Anterior cingulate cortex (tissue), 58 donors: ENCODE measurements at places on chromosomes 4 and X.

DNA sequence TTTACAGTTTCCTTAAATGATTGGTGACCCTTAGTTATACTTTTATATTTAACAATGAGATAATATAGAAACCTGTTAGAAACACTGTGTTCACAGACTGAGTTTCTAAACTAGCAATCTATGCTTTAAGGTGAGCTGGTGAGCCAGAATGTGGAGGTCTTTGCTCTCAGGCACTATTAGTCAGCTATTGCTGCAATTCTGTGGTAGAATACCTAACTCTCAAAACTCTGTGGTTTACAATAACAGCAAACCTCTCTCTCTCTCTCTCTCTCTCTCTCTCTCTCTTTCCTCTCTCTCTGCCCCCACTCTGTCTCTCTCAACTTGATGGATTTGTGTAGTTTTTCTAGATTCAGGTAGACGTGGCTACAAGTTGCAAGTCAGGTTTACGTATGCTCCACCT, 17.6 kb upstream of the LCORL start:
- DNase-seq, result no peak

GRCh38 chr4:145840162-145840768, 98.4 kb downstream of the ZNF827 start:
- DNase-seq, result no peak

- DNase-seq, result no peak
These were observed 439.1 kb downstream of the PACRGL start for GRCh38 chr4:21139327-21139726.

GRCh38 chr4:54423066-54423465, 194.0 kb downstream of the PDGFRA start:
- DNase-seq, result no peak

DNA sequence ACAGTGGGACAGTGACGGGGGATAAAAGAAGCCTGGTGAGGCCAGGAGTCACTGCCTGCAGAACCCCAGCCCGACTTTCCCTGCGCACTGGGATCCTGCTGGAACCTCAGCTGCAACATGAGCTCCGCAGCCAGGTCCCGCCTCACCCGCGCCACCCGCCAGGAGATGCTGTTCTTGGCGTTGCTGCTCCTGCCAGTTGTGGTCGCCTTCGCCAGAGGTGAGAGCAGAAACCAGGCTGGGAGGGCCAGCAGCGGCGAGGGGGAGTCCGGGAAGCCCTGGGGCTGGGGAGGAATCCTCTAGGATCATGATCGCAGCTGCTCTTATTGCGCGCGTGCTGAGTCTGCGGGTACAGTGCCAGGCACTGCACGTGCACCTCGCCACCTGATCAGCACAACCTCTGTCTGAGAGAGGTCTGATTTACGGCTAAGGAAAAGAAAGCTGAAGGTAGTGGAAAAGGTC, at the start of gene PF4V1:
TSS of gene PF4V1 (plus strand) at position 51 of the 459 bp plus-strand sequence. CDS start at position 118, 67 bp downstream.
- DNase-seq, result no peak

GRCh38 chr4:161704040-161704439, 459.8 kb downstream of the FSTL5 start:
- no peak for DNase-seq

DNA sequence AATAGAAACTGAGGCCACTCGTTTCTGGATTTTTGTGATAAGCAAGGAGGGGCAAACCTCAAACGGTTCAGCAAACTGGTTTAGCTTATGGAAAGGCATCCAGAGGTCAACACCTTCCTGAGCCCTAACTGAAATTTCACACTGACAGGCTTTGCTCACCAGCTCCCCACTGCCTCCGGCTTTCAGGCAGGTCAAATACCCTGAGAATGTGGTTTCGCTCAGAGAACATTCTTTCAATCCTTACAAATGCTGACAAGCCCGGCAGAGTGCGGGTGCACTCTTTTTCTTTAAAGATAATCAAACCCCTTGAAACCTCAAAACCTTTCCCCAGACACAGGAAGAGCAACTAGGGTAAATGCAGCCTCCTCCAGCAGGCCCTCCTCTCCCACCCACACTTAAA, 41.5 kb downstream of the CD40LG start:
- no peak for DNase-seq

DNA sequence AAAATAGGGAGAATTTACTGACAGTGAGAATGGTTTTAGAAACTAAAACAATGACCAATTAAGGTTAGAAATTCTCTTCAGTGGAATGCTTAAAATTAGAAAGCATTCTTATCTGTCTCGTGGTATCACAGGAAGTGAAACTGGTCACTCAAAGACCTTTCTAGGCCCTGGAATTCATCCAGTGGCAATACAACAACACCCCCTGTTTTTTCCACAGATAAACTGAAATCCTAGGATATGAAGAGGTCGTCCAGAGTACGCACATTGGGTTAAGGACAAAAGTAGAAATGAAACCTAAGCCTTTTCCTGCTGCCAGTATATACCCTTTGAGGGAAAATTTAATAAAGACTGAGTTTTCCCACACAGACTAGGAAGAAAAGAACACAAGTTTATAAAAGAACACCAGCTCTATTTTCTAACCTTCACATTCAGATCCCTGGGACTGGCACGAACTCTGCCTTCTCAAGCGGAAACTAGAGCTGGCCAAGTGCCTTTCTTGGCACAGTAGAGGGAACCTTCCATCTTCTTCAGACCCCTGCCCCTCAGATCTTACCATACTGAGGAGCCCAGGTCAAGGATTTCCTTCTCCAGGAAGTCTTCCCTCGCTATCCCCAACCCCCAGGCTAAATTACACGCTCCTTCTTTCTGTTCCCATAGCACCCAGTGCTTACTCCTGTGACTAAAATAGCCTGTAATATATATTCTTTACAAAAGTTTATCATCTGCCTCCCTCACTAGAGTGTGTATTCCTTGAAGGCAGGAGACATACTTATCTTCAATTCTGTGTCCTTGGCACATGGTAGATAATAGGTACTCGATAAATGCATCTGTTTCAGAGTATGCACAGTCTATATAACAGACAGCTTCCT, 16.9 kb downstream of the LHFPL1 start:
- DNase-seq, result no peak

DNA sequence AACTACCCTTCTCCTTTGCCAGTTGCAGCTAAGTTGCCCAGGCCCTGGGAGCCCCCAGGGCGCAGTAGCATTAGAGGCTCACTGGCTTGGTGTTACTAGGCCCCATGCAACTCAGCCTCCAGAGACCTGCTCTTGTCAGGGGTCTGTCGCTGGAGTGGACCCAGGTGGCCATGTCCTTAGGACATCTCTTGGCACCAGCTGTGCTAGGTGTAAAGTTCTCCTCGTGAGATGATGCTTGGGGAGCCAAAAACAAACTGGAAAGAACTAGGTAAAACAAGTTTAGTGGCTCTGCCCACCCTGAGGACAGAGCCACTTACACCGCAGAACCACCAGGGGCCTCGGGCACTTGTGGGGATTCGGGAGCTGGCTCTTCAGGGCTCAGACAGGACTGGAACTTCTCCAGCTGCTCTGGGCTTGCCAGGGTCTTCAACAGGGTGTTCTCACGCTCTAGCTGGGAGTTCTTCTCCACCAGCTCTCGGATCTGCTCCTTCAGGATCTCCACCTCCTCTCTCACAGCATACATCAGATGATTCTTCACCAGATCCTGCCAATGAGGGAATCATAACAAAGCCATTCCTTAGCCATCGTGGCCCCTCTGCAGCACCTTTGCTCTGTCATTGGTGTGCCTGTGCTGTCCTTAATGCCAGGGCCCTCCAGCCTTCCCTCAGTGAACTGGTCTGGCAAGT, 61.2 kb downstream of the TSC22D3 start:
- DNase-seq, result no peak

DNA sequence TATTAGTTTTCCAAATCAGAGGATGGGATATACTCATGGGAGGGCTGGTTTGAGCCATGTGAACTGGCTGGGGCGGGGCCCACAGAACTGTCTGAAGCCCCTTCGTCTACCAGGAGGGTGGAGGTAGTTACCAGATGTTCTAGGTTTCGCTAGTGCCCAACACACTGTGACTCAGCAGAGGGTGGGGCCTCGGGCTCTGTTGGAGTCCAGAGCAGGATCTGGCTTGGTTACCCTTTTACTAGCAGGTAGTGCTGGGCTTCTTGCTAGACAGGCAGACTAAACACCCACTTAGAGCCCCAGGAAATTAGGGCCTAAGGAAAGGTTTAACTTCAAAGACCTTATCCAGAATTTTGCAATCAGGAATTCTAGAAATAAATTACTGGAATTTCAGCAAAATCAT, 56.2 kb upstream of the CHRDL1 start:
- no peak for DNase-seq

- DNase-seq, result no peak
These were observed 602.8 kb upstream of the EPHA5 start for GRCh38 chr4:66273110-66273509.

GRCh38 chr4:15495621-15496020, 25.9 kb downstream of the CC2D2A start:
- DNase-seq, result no peak

DNA sequence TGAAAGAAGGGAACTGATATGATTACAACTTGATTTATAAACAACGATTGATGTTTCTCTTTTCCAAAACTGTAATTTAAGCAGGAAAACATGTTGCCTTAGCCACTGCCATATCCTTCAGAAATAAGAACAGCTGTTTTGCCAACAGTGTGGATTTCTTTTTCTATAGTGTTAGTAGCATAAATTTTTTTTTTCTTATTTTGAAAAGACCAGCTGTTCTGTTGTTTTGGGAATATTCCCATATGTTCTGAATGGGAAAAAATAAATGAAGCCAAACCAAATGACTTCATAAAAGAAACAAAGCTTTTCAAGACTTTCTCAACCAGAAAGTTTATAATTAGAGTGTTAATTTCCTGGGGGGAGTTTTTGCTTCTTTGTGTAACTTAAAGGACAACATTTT, 83.9 kb upstream of the ARHGAP24 start:
- no peak for DNase-seq

- no peak for DNase-seq
These were observed 54.3 kb upstream of the CAMK2D start for GRCh38 chr4:113815826-113816225.

DNA sequence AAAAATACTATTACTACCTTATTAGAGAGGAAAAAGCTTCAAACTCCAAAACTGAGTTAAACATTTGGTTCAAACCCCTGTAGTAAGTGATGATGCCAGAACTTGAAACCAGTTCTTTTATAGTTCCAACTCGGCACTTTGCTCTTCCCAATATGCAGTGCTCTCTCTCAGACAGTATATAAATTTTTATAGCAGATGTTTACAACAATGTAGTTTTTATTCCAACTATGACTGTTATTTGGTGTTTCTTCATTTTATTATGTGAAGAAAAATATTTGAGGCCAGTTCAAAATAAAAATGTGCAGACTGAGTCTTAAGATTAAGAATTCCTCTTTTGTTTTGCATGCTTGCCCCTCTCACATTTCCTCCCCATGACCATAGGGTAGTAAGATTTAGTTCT, 2.9 kb upstream of the PPP4R3C start:
- DNase-seq, result no peak

DNA sequence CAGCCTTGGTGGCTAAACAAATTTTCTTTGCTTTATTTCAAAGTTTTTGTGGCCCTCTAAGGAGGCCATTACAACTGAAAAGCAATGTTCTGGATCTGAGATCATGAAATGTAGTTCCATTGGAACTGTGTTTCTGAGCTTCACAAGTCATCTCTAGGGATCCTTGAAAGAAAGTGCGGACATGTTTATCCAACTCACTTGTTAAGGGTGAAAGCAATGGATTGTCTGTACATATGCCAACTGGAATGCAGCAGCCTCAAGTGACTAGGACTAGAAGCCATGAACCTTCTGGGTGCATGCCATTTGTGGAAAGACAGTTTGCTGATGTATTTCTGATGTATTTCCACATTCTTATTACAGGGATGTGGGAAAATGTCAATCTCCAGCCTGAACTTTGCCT, 36.7 kb upstream of the KLHL13 start:
- no peak for DNase-seq

- DNase-seq, result no peak
These were observed 10.1 kb upstream of the FGG start for GRCh38 chr4:154622598-154622997.

DNA sequence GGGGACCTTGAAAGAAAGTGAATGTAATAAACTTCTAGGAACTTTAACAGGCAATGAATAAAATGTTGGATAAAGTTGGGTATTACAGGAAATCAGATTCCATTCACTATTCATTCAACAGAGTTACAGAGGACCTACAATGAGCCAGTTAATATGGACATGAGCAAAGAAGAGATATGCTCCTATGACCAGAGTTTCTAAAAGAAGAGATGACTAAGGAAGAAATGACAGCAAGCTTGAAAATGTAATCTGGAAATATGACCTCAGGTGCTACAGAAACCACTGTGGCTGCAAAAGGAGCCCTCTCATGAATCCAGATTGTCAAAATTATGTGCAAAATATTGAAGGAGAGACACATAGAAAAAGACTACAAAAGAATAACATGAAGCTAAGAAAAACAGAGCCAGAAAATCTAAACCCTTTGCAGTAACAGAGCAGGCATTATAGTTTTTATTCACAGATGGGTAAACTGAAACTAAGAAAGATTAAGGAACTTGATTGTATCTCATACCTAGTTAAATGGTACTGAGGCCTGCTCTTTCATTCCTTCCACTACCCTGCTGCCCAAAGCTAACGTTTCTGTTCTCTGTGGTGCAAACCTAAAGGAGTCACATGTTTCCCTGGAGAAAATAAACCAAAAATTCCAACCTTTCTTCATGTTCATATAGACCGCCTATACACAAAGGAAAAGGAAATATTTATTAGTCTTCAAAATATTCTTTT, 378.3 kb downstream of the GBA3 start:
- DNase-seq, result no peak

DNA sequence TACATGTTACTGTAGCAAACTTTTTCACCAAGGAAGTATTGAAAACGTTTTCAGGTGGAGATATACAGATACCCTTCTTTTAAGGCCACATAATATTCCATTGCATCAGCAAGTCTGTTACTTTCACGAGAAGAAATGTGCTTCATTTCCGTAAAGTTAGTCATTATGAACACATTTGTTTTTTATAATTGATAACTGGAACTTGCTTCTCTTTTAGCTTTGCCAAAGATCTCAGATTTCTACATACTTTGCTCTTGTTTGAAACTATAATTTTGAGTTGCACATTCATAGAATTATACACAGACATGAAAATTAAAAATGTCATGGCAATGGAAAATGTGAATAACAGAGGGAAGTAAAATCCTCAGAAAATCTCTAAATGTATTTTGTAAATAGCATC, 128.7 kb upstream of the GIMD1 start:
- no peak for DNase-seq
